ENCODE measurements at places on chromosomes 2 and 18.
A peak's percentile ranks its signal among the peaks of the same experiment; 100 is the strongest.

GRCh38 chr2:26325851-26326250, 20.1 kb upstream of the SELENOI start:
- peaks cover 7% of the 10 kb centered on the region for H3K4me1 ChIP-seq
- no peak overlapping the region for H3K4me3 ChIP-seq
- H3K36me3 ChIP-seq: no peaks in the 10 kb centered on the region
- DNase-seq: no peak
- no peak overlapping the region for H3K27ac ChIP-seq

GRCh38 chr2:68839260-68839833, 31.9 kb downstream of the BMP10 start:
- no peak overlapping the region for H3K4me3 ChIP-seq
- peak; percentile 43 for DNase-seq
- H3K36me3 ChIP-seq: peaks cover 11% of the 10 kb centered on the region
- peaks cover 5% of the 10 kb centered on the region for H3K4me1 ChIP-seq

- no peak overlapping the region for H3K4me3 ChIP-seq
- peaks cover 9% of the 10 kb centered on the region for H3K36me3 ChIP-seq
- DNase-seq: no peak
- H3K4me1 ChIP-seq: peaks cover 32% of the 10 kb centered on the region
- no peak overlapping the region for H3K27ac ChIP-seq
- H3K27me3 ChIP-seq: no peaks in the 10 kb centered on the region
Observed at GRCh38 chr18:76430636-76431035, 64.4 kb downstream of the ZNF516 start.

DNA sequence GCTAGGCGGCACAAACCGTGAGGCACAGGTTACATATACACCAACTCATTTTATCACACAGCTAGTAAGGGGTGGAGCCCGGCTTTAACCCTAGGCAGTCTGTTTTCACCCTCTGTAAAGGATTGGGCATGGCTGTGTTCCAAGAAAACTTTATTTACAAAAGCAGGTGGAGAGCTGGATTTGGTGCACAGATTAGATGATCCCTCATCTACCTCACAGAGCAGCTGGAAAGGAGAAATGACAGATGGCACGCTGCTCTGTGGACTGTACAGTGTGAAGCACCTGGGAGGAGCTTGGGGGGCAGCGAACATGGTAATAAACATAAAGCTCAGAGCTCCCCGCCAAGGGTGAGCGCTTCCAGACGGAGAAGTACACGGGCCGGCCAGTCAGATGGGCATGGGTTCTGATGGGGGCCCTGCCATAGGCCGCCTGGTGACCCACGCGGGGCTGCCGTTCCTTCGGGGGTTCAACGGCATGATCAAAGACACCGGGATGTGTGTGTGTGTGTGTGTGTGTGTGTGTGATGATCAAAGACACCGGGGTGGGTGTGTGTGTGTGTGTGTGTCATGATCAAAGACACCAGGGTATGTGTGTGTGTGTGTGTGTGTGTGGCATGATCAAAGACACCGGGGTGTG, 862 bp upstream of the TMEM177 start:
- peak overlapping the region; percentile 12 for H3K27ac ChIP-seq
- peaks cover 22% of the 10 kb centered on the region for H3K36me3 ChIP-seq
- no peaks in the 10 kb centered on the region for H3K27me3 ChIP-seq
- peaks cover 39% of the 10 kb centered on the region for H3K4me1 ChIP-seq

GRCh38 chr2:20567159-20567925, 83.6 kb downstream of the HS1BP3 start:
- H3K36me3 ChIP-seq: no peaks in the 10 kb centered on the region
- peaks cover 23% of the 10 kb centered on the region for H3K4me1 ChIP-seq
